GM04503 (cell line): ENCODE measurements at places on chromosomes 1 and 21.

DNA sequence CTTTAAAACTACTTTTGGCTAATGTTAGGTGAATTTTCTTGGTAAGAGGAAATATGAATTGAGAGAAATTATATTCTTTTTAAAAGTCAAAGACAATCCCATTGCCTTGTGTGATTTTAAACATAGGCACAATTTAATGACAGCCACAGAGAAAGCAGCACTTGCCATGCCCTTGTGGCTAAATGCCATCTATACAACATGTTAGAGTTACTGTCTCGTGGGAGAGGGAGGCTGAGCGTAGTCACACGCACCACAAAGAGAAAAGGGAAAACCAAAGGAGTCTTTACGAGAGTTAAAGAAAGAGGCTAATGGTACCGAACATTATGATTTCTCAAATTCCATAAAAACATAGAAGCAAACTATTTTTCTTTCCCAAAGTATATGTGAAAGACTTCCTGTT lies 537.9 kb downstream of the PTPRC start:
- no peak for DNase-seq

DNA sequence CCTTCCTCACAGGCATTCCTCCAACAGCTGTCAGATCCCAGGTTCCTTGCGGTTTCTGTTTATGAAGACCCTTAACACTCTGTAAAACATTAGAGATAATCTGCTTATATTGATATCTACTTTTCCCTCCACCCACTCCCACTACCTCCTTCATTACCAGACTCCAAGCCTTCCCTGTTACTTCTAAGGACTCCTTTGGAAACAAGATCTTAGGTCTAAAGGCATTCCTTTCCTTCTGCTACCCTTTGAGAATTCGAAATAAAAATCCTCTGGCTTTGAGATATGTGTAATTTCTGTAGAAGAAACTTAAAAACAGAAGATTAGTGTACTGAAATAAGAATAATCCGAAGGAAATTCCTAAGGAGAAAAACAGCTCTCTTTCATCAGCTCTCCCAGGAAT lies 23.7 kb upstream of the LYPLAL1 start:
- no peak for DNase-seq

GRCh38 chr1:44154049-44154448 lies 12.6 kb upstream of the KLF18 start:
- no peak for DNase-seq

GRCh38 chr1:10813799-10814198 lies 17.4 kb upstream of the CASZ1 start:
- DNase-seq, result no peak

DNA sequence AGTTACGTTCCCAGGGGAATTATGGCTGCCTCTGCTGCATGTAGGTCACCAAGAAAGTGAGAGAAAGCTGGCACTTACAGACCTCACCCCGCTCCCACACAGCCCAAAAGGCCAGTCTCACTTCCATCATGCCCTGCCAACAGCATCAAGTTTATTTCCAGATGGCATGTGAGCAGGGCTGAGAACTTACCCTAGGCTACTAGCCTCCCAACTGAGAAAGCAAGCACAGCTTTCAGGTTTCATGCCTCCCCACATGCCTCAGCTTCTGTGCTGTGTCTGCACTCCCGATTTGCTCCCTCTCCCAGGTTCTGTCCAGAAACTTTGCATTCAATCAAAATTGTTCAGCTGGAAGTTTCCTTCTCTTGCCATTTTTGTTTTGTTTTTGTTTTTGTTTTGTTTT lies 59.1 kb upstream of the CRB1 start:
- DNase-seq, result no peak

DNA sequence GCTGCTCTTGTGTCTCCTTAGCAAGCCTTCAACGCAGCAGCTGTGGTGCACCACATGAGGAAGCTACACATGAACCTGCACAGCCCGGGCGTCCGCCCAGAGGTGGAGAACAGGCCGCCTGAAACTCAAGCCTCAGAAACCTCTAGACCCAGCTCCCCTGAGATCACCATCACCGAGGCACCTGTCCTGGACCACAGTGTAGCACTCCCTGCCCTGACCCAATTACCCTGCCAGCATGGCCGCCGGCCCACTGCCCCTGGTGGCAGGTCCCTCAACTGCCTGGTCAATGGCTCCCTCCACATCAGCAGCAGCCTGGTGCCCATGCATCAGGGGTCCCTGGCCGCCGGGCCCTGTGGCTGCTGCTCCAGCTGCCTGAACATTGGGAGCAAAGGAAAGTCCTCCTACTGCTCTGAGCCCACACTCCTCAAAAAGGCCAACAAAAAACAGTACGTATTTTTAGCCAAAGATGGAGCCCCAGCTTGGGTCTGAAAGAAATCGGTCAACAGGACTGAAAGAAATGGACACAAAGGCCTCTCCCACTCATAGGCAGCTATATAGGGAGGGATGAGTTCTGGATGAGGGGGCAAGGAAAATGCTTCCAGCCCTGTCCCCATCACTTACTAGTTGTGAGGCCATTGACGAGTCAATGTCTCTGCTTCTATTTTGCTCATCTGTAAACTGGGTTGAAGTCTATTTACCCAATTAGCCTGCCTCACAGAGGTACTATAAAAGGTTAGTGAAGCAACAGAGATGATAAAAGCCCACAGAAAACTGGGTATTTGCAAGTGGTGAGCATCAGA lies 28.5 kb downstream of the CAMK1G start:
- no peak for DNase-seq

DNA sequence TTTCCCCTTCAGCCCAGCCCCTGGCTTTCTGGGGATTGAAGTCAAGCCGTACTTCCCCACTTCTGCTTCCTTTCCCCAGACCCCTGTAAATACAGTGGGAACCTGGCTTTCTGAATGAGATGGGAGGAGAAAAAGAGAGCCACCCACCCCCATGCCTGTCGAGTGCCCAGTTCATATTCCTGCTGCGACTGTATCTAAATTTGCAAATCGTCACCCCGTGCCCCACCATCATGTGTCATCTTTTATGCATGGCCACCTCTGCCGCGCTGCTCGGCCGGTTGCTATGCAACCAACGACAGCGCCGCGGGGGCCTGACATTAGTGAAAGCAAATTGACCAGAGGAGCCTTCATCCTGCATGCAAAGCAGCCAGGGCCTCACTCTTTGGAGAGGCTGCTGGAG lies 143.0 kb downstream of the ELAVL4 start:
- no peak for DNase-seq

GRCh38 chr1:245291351-245291750 lies 136.6 kb downstream of the KIF26B start:
- DNase-seq, result no peak

- peak; percentile 50 for DNase-seq
These were observed 23.3 kb downstream of the CELA3A start for GRCh38 chr1:22024485-22025367.

DNA sequence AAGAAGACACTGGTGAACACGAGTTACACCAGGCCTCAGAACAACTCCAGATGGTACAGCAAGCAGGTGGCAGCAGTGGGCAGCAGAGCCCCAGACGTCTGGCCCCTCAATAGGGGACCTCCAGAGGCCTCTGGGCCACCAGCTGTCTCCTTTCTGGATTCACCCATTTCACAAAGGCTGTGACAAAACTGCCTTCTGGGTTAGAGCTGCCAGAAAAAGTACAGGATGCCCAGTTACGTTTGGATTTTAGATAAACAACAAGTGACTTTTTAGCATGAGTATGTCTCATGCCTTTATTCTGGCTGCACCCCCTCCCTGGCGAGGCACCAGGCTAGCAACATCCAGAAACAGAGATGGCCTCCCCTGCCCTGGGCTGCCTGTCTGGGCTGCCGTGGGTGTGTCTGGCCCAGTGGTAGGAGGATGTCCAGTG lies 30.1 kb downstream of the ITPKB start:
- no peak for DNase-seq

- no peak for DNase-seq
These were observed 151.6 kb downstream of the CNIH3 start for GRCh38 chr1:224767676-224768075.

GRCh38 chr1:221164951-221165838 lies 286.0 kb downstream of the HLX start:
- DNase-seq, result no peak

DNA sequence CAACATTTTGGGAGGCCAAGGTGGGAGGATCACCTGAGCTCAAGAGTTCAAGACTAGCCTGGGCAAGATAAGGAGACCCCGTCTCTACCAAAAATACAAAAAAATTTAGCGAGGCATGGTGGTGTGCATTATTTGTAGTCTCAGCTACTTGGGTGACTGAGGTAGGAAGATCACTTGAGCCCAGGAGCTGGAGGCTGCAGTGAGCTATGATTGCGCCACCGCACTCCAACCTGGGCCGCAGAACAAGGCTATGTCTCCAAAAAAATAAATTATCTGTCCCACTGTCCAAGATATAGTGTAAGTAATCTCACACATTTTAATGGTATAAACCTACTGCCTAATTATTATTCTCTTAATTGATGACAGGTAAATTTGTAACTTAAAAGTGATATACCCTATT lies 12.8 kb downstream of the ARID4B start:
- no peak for DNase-seq

DNA sequence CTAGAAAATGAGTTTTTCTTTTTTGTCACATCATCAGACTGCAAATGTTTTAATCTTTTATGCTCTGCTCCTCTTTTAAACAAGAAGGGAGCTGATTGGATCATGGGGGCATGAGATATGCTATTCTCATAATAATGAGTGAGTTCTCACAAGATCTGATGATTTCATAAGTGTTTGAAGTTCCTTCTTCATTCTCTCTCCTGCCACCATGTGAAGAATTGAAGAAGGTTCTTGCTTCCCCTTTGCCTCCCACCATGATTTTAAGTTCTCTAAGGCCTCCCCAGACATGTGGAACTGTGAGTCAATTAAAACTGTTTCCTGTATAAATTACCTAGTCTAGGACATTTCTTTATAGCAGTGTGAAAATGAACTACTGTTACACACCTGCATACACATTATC lies 218.2 kb downstream of the NRIP1 start:
- no peak for DNase-seq

DNA sequence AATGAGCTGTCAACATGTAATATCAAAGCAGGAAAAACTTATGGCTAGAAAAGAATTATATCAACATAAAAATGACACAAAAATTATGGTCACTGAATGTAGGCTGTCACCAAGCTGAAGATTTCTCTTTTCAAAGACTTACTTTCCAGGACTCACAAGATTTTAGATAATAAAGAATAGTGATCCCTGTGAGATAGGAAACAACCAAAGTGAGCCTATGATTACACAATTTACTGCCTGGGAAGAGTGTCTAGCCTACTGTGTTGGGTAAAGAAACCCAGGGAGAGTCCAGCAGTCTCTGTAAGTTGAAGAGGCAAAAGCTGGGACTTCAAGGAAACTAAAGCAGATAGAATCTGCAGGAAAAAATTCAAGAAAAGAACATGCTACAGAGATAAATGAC lies 20.2 kb upstream of the RGS1 start:
- DNase-seq, result no peak

DNA sequence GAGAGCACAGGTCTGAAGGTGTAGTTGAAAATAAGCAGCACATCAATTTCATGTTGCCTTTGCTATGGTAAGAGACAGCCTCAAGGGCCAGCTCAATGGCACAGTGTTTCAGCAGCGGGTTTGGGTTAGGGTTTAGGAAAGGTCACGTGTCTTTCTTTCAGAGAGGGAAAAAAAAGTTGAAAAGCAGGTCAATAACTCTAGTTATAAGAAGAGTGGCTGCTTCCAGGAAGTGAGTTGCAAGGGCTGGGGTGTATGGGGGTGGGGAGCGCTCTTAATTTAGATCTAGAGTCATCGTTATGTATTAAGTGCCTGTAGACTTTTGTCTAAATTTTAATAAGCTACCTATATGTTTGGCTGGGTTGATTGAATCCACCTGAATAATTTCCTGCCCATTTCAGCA lies 118.5 kb upstream of the SPAG17 start:
- DNase-seq, result no peak

DNA sequence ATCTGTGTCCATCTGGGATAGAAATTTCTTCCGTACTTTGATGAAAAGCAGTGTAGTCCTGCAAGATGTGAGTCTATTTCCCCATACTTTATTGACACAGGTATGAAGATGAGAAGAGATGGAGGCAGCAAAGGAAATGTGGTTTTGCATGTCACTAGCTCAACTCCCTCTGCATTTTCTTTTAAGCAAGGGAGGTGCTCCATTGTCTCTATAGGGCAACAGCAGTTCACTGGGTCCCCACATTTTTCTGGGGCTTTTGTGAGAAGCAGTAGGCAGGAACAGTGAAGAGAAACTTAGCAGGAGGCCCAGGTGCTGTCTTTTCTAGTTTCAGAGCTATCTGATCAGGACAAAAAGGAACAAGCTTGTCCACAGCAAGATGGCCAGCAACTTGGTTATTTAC lies 37.1 kb downstream of the C21orf91 start:
- DNase-seq, result no peak

GRCh38 chr21:34745557-34746255 lies 76.9 kb downstream of the CLIC6 start:
- DNase-seq, result peak; percentile 42

DNA sequence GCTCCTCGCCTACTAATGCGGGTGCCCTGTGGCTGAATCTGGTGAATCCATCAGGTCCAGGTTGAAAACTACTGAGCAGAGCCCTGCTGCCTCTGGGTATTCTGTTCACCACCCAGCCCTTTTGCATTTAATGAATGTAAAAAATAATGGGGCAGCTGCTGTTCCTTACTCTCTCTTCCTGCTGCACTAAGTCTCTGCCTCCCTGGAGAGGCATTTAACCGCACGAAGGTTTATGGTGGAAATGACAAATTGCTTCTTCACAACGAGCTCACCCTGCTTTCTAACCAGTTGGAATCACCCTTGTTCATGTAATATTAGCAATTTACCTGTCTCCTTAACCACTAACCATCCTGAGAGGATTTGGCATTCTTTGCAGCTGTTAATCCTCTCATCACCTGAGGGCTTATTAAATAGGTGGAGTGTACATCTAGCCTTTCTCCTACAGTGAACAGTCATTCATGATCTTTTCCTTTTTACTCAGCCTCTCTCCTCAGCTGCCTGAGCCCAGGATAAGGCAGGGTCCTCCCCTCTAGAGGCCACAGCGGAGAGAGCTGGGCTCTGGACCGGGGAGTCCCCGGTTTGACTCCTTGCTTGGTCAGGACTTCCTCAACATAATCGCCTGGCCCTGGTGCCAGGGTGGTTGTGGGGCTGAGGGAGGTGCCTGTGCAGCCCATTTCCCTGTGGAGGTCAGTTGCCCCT lies 97.6 kb downstream of the NOS1AP start:
- no peak for DNase-seq

GRCh38 chr1:163094589-163094988 lies 25.4 kb downstream of the RGS4 start:
- DNase-seq, result no peak

DNA sequence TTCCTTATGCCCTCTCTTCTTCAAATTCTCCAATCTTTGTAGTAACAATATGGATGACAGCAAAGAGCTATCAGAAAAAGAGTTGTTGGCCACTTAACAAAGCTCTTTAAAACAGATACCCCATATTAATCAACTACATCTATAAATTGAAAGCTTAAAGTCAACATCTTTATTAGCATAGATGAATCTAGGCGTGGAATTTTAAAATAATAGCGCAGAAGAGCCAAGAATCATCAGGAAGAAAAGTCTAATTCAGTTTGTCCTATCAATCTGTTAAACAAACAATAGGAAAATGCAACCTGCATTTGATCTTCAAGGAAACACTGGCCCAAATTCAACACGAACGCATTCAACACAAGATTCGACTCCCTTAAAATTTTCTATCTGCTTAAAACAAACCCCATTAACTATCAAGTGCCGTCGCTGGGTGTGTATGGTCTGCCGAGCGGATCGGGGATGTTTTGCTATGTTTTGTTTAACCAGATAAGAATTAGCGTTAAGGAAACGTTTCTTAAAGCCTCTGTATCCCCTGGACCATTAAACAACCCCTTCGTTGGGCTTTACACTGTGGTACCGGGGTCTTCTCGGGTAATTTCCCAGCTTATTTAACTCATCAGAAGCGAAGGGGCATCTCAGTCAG lies 1.0 kb downstream of the LYST start:
- DNase-seq, result no peak
